ENCODE measurements at places on chromosomes 3 and 15. TPM values are rescaled to one million over a fixed set of nuclear protein-coding genes. Genes with fewer than 3 reads are reported as not detected.

- DNase-seq = peak; percentile 81
These were observed 212.2 kb downstream of the LPP start for GRCh38 chr3:188365988-188366698.

- peak; percentile 91 for DNase-seq
These were observed 174.7 kb downstream of the IGF1R start for GRCh38 chr15:98823012-98823458.

DNA sequence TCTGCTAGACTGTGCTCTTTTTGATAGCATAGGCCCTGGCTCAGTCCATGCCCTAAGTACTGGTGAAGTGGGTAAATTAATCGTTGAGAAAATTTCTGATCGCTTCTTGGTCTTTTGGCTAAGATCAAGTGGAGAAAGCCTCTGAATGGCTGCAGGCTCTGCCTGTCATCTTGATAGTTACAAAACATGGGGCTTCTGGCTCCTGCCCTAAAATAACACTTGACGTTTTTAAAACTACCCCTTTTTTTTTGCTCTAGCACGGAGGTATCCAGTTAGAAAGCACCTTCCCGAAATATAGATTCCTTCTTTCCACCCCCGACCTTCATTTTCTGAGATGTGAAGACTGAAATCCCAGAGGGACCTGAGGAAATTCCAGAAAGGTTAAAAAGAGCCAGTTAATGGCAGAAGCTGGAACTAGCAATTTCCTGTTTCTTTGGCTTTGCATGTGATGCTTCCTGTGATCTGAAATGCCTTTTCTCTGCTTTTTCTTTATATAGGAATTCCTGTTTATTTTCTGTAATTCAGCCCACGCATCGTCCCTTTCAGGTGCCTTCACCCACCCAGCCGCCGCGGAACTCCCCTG lies 799 bp upstream of the C2CD4B start:
- DNase-seq = no peak

The CNTN4 gene
- polyA plus RNA-seq = not detected

GRCh38 chr3:187261541-187261969 lies 30.0 kb downstream of the MASP1 start:
- peak; percentile 77 for DNase-seq

GRCh38 chr3:79767905-79768267 lies at the start of gene ROBO1:
Gene ROBO1 (minus strand): TSS chr3:79767998.
- DNase-seq = peak; percentile 27

DNA sequence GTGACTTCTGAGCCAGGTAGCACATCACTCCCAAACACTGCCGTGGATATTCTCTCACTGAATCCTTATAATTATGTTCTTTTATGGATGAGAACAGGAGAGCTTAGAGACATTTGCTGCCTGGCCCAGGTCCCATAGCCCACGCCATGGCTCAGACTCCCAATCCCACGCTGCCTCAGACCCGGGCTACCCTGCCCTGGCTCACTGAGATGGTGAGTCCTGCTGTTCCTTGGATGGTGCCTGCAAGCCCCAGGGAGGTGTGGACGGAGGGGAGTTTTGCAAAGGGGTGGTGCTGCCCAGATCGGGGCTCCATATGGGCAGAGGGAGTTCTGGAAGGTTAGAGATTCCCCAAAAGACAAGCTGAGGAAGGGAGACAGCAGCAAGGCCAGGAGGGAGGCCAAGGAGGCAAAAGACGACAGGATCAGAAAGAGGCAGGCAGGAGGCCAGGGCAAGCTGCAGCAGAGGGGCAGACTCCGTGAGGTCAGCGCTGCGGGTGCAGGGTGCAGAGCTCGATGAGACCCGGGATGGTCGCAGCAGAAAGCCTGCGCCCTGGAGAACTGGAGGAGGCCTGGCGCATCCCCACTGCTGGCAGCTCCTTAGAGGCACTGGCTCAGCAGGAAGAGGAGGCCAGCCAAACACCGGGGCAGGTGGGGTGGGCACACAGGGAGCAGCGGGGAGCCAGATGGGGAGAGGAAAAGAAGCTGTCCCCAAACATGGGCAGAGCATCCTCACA lies 95.7 kb upstream of the ALDH1A3 start:
- DNase-seq = no peak

The STRA6 gene
- polyA plus RNA-seq = not detected

- peak; percentile 29 for DNase-seq
These were observed 954.2 kb downstream of the CADM2 start for GRCh38 chr3:85912980-85913379.

The SMC4 gene
- 34.7 TPM for polyA plus RNA-seq

DNA sequence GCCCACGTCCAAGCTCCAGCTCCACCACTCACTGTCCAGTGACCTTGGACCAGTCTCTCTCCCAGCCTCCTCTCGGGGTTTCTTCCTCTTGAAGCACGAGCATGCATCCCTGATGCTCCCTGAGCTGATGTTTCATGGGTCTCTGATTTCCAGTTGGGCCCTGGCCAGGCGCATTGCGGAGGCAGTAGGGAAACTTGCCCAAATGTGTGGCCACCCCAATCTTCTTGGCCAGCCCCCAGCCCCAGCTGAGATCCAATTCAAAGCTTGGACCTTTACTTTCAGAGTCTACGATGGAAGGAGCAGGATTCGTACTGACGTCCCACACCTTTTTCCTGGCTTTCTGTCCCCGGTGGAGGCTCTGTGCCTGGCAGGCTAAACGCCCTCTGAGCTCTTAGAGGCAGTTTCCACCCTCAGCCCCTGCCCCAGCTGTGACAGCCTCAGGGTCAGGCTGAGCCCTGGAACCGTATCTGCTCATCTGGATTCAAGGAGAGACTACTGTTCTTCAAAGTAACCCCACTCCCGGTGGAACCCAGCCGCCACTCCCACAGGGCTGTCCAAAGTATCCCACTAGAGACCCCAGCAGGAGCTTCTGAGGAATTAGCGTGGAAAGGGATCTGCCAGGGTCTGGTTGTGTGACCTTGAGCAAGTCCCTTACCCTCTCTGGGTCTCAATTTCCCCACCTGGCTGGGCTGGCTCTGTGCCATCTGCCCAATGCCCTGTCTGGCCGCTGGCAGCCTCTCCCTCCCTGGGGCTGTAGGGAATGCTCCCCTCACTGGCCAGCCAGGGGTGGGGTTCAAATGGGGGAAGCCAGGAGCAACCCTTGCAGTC lies 37.4 kb downstream of the CPN2 start:
- peak; percentile 41 for DNase-seq

The GABRB3 gene
- 1.1 TPM for polyA plus RNA-seq

DNA sequence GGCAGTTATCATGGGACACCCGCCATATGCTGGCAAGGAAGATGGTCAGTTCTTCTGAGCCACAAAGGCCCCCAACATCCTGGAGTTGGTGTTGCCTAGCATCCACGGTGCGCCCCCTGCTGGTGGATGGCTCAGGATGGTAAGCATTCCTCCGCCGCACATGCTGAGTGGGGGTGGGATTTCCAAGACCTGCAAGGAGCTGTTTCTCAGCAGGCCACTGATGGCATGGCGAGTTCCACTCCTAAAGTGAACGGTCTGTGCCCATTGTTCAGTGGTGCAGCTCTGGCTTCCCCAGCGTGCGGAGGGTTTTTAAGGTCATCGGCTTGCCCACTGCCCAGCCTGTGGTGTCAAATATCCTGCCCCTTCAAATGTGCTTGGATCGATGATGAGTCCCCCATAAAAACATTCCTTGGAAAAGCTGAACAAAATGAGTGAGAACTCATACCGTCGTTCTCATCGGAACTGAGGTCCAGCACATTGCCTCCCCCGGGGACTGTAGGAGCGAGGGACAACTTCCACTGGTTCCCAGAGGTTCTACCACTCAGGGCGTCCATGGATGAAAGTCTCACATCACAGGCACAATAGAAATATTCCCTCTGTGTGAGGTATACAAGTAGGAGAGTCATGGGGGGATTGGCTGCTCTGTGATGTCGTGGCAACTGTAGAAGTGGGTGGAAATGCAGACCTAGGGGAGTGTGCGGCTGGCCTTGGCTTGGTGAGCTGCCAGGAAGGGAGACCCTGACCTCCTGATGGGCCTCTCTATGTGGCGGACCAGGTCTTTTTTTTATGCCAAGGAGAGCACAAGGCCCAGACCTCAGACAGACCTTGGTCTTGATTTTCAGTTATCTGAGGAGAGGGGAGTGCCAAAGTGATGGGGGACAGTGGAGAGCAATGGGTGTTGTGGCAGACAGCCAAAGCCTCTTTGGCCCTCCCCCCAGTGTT lies 102.0 kb downstream of the SNRPN start:
- no peak for DNase-seq

DNA sequence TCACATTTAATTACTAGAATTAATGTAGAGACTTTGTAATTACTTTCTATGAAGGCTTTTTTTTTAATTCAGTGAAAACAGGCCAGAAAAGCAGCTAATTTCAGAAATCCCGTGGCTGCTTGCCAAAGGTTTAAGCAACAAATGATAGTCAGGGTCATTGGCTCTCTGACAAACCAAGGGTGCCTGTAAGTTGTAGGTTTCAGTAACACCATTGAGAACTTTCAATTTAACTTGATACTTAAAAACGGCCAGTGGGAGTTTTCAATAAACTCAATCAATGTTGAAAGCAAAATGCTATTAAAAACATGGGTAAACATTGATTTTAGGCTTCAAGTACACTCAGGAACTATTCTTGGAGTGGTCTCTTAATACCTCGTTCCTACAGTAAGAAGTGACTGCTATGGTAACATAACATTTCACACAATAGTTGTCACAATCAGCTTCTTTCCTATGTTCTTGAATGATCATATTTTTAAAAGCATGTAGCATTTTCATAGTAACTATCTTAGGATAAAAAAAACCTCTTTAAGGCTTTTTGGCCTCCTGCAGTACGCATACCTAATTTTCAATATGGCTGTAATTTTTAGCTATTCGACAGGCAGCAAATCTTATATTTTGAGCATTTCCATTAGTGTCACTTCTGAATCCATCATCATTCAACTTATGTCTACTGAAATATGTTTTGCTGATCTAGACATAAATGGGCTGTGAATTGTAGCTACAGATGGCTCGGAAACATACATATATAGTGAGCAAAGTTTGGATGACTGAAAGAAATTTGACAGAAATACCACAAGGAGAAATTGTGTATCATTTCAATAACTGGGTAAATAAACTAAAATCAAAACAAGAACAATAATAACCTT lies 592.1 kb upstream of the GBE1 start:
- no peak for DNase-seq

- no peak for DNase-seq
These were observed 1.3 kb downstream of the ABHD2 start for GRCh38 chr15:89089316-89090230.

GRCh38 chr15:69869881-69870505 lies 227.7 kb downstream of the TLE3 start:
- DNase-seq = peak; percentile 24

DNA sequence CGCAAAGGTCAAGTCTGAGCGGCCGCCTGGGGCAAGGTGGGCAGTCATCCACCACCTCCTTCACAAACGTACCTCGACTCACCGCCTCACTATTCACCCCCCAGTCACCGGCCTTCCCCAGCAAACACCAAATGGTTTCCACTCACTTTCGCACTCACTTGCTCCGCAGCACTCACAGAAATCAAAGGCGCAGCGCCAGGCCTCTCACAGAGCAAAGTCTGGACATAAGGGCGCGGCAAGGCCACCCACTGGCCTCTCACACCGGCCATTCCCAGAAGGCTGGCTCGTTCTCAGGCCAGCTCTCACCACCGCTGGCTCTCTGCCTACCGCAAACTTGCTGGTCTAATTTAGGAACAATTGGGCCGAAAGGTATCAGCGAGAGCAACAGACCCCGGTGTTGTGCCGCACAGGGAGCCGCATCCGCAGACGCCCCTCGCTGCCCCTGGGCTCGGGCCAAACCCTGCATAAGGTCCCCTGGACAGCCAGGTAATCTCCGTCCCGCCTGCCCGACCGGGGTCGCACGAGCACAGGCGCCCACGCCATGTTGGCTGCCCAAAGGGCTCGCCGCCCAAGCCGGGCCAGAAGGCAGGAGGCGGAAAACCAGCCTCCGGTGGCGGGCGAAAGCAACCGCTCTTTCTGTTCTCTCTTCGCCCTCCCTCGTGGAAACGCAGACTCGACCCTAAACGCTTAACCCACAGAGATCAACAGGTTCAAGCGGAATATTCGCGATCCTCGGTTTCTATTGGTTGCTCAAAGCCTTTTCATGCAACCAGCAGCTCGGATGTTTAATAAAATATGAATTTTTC lies 2.9 kb downstream of the SHOX2 start:
- DNase-seq = no peak

The CFAP91 gene
- 0.10 TPM for polyA plus RNA-seq

- DNase-seq = no peak
These were observed 73.0 kb downstream of the ISG20 start for GRCh38 chr15:88711806-88712205.

DNA sequence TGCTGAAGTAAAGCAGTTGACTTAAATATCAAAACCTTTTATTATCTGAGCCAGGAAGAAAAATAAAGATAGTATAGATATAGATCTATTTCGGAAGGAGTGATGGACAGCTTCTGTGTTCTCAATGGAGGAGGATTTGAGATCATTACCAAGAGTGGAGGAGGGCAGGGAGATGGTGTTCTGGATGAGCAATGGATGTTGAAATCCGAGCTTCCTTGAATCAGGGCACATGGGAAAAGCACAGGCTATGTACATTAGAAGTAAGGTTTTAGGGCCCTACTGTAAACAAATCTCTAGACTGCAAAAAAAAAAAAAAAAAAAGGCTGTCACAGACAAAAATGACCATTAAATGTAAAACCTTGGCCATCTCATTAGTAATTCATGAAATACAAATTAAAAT lies 43.2 kb downstream of the GTPBP8 start:
- no peak for DNase-seq

- peak; percentile 28 for DNase-seq
These were observed 12.2 kb downstream of the TMEM43 start for GRCh38 chr3:14137004-14137403.

- DNase-seq = no peak
These were observed 4.2 kb downstream of the PLOD2 start for GRCh38 chr3:146156666-146157314.

GRCh38 chr3:156536524-156537316 lies 18.2 kb downstream of the SSR3 start:
- peak; percentile 47 for DNase-seq

The CILP gene
- 0.06 TPM for polyA plus RNA-seq

The HEG1 gene
- polyA plus RNA-seq = 305 TPM

GRCh38 chr15:81326466-81327212 lies 2.7 kb upstream of the STARD5 start:
- DNase-seq = peak; percentile 64

The PARP16 gene
- 4.9 TPM for polyA plus RNA-seq

The MUSTN1 gene
- 3.2 TPM for polyA plus RNA-seq

The WDR53 gene
- polyA plus RNA-seq = 9.8 TPM

The SHC4 gene
- 0.94 TPM for polyA plus RNA-seq

GRCh38 chr3:132262956-132263355 lies 54.3 kb upstream of the ACP3 start:
- DNase-seq = no peak

The ARNT2 gene
- polyA plus RNA-seq = 29.5 TPM

The RETNLB gene
- polyA plus RNA-seq = not detected

GRCh38 chr3:13487403-13487802 lies 7.3 kb downstream of the HDAC11 start:
- DNase-seq = no peak

DNA sequence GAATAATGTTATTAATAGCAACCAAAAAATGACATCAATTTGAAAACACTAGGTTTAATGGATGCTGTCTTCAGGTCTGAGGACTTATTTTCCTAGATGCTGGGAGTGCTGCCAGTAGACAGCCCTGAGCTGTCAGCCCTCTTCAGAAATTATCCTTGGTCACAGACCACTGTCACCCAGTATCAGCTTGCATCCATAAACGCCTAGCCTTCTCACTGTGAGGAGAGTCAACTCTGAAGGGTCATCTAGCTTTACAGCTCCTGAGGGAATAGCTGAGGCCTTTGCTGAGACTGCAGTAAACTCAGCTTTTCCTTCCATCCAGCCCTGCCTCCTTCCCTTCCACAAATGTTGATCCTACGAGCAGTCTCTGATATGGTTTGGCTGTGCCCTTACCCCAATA lies 19.4 kb upstream of the MNS1 start:
- DNase-seq = no peak

The LAMB2 gene
- polyA plus RNA-seq = 375 TPM
